ENCODE measurements at places on chromosomes 6 and 20.

- DNase-seq, result no peak
Observed at GRCh38 chr6:111027219-111027618, 45.4 kb downstream of the RPF2 start.

DNA sequence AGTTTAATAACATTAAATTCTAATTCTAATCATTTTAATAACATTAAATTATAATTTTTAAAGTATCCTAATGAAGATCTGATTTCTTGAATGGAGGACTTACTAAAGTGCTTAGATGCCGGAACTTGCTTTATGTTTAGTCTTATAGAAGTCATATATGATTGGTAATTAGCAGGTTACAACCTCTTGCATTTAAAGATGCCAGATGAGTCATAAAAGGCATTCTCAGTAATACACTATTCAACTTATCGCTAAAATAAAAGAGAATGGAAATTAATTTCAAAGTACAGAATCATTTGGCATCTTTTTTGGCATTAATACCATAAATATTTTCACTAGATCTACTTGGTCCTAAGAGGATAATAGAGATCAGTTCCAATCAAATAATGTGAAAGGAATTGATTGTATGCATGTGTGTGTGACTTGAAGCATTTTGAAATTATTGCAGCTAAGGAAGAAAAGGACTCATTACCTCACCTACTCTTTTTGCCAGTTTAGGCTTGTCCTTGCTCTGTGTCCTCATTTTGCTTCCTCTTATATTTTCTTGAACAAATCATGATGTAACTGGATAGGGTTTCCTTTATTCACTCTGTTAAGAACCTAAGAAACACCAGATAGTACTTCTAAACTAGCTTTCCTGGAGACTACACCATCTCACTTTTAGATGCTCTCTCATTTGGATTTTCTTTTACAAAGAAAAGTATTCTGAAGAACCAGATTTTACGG is 2.7 kb downstream of the COL21A1 start:
- DNase-seq, result no peak

GRCh38 chr6:118882314-118882905 is 11.5 kb upstream of the ASF1A start:
- no peak for DNase-seq

DNA sequence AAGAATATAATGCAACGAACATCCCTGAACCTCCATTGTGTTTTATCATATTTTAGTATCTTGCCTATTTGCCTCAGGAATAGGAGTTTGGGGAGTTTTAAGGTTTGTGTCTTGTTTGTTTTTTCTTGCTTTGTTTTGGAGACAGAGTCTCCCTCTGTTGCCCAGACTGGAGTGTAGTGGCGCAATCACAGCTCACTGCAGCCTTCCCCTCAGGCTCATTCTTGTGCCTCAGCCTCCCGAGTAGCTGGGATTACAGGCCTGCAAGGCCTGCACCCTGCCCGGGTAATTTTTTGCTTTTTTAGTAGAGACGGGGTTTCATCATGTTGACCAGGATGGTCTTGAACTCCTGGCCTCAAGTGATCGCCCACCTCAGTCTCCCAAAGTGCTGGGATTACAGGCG is 63.3 kb upstream of the CARMIL1 start:
- no peak for DNase-seq

GRCh38 chr20:2300420-2300819 is 4.6 kb downstream of the TGM3 start:
- no peak for DNase-seq

DNA sequence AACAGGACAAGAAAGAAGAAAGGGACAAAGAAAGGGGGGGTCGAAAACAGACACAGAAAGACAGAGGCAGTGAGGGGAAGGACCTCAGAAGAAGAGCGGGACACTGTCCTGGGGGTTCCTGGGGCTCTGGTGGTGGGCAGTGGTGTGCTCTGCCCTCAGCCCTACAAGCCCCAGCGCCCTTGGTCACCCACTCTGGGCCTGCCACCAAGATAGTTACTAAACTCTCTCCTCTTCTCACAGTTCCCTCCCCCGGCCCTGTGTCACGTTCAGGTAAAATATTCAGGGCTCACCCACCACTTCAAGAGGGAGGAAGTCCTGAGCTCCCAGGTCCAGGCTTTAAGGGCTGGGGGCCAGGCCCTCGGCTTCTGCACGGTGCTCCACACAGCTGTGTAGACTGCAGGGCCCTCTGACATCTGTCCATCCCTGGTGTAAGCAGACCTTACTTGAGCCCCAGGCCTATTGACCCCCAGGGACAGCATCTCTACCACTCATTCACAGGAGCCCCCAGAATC is 87.4 kb downstream of the MRPL14 start:
- DNase-seq, result no peak

GRCh38 chr20:16147216-16147615 is 426.0 kb downstream of the KIF16B start:
- no peak for DNase-seq

GRCh38 chr6:1763404-1763803 is 153.7 kb downstream of the FOXC1 start:
- DNase-seq, result no peak

GRCh38 chr6:81900616-81901015 is 148.1 kb upstream of the TENT5A start:
- no peak for DNase-seq

- no peak for DNase-seq
Observed at GRCh38 chr20:3786126-3786484, 435 bp downstream of the CENPB start.

GRCh38 chr6:119858901-119859300 is 509.3 kb upstream of the MAN1A1 start:
- no peak for DNase-seq

DNA sequence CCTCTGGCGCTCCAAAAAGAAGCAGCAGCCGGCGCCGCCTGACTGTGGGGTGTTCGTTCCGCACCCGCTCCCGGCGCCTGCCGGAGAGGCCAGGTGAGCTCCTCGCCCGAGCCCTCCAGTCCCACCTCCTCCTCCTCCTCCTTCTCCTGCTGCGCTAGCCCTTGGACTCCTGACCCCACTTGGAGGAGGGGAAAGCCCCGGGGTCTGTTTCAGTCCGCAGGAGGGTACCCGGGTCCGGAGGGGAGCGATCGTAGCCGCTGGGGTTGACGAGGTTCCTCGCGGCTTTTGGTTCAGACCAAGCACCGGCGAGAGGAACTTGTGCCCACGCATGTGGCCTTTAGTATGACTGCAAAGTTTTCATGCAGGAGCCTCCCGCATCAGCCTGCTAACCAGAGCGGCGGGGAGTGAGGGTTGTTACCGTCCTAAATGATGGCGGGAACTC is 493 bp downstream of the CRYBG1 start:
- DNase-seq, result no peak

GRCh38 chr20:55649254-55649653 is 356.1 kb downstream of the CBLN4 start:
- no peak for DNase-seq

DNA sequence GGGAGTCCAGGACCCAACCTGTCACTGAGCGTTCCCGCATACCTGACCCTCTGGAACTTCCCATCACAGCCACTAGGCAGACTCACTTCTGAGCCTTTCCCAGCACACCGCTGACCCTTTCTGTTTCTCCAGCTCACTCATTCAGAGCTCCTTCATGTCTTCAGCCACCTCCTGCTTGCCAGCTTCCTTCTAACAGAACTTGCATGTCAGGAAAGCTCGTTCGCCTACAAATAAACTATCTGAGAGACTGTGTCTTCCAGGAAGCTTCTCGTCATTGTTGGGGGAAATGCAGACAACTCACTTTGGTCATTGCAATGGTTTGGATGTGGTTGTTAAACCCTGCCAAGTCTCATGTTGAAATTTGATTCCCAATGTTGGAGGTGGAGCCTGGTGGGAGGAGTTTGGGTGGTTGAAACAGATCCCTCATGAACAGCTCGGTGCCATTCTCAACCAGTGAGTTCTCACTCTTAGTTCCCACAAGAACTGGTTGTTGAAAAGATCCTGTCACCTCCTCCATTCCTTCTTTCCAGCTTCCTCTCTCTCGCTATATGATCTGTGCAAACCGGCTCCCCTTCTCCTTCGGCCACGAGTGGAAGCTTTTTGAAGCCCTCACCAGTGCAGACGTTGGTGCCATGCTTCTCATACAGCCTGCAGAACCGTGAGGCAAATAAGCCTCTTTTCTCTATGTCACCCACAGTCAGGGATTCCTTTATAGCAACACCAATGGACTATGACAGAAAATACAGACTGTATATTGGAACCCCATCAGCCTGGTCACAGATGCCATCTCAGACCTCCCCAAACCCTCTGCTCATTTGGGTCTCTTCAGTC is 1.4 kb upstream of the MUC21 start:
- DNase-seq, result no peak

DNA sequence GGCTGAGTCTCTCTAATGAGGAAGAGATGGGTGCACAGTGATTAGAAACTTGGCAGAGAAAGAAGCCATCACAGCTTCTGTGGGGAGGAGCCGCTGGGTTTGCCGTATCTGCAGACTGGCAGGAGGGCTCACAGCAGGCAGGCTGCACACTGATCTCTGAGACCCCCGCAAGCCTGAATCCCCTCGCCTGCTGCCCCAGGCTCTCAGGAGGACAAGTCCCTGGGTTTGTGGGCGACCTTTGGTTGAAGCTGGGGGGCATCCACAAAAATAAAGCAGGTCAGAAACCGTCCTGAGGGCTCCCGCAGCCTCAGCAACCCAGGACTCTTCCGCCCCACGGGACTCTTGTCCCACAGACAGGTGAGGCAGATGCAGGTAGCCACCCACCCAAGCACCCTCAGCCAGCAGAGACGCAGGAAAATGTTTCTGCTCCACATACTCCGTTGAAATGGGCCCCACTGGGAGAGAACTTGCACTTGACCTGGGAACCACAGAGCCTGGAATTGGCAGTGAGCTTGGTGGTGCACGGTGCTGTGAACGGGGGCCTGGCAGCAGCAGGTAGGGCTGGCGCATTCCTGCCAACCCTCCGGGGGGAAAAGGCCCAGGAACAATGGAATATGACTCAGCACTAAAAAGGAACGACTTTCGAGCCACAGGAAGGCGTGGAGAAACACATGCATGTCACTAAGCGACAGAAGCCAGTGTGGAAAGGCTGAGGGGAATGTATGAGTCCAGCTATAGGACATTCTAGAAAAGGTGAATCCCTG is 89.9 kb downstream of the YTHDF1 start:
- DNase-seq, result no peak

DNA sequence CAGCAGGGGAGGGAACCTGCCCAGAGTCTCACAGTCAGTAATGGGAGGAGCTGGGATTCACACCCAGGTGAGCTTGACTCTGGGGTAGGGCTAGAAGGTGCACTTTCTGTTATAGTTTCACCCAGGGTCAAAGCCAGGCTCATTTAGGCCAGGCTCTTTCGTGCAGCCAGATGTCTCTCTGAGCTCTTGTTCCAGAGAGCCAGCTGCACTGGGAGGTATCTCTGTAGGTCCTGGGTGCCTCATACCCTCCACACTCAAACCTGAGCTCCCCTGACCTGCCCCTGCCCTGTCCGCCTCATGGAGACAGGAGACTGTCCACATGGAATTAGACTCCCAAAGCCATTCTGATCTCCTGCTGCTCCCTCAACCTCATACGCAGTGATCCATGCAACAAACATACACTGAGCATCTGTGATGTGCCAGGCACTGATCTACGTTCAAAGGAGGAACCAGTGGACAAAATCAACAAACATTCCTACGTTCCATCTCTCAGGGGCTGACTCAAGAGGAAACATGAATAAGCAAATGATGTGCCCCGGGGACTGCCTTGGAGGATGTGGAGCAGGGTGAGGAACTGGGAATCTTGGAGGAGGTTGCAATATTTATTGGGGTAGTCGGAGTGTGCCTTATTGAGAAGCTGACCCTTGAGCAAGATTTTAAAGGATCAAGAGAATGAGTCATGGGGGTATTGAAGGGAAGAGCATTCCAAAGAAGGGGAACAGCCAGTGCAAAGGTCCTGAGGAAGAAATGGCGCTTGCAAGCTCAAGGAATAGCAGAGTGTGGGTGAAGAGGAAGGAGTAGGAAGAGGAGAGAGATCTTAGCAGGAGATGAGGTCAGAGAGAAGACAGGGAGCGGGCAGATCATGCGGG is 71.3 kb upstream of the TOX2 start:
- DNase-seq, result no peak

DNA sequence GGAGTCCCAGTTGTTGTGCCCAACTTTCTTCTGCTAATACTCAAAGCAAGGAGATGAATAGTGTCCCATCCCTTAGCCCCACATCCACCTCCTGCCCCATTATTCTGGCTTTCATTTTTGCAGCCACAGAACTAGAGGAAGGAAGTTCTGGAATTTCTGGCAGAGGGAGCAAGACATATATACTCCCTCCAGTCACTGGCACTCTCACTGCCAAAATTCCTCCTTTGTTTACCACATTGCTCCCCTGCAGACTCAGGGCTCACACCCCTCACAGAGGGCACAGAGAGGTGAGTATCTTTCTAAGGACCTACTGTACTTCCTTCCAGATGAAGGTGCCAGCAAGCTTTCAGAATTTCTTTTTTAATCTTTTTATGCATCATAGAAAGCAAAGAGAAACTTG is 168.0 kb upstream of the ID4 start:
- no peak for DNase-seq

DNA sequence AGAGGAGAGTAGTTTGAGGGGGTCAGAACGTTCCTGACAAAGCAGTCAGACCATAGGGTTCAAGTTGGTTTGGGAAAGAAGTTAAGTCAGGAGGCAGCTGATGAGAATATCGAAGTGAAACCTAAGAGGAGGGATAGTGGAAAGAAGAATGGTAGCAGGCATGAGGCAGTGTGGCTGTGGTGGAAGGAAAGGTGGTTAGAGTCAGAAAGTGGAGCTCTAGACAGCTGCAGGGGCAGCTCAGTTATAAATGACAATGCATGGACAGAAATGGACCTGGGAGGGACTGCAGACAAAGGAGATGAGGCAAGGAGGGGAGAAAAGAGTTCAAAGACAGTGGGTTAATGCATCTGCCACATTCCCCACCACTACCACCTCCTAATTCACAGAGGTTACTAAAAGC is 66.6 kb downstream of the SMLR1 start:
- DNase-seq, result no peak

DNA sequence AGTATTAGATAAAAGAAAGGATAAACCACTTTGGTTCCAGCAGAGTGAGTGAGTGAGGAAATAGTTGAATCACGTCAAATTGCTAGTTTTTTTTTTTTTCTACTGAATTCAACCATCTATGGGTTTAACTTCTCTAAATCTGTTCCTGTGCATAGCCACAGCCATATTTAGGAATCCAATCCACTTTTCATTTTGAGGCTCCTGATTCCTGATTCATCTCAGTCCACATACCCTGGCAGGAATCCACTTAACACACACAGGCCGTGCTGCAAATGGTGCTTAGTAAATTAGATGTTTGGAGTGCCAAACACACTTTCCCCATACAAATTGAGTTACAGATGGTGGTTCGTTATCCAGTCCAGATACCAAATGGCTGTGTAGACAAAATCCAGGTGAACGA is 220.3 kb downstream of the ALDH8A1 start:
- DNase-seq, result no peak

GRCh38 chr20:43812216-43812615 is 85.4 kb upstream of the GTSF1L start:
- DNase-seq, result no peak
